CD4-positive, alpha-beta T cell treated with Interleukin-6 at 100 ng/mL for 8 hours (primary cell): ENCODE measurements at places on chromosomes 16 and 17.
A peak's percentile ranks its signal among the peaks of the same experiment; 100 is the strongest.

DNA sequence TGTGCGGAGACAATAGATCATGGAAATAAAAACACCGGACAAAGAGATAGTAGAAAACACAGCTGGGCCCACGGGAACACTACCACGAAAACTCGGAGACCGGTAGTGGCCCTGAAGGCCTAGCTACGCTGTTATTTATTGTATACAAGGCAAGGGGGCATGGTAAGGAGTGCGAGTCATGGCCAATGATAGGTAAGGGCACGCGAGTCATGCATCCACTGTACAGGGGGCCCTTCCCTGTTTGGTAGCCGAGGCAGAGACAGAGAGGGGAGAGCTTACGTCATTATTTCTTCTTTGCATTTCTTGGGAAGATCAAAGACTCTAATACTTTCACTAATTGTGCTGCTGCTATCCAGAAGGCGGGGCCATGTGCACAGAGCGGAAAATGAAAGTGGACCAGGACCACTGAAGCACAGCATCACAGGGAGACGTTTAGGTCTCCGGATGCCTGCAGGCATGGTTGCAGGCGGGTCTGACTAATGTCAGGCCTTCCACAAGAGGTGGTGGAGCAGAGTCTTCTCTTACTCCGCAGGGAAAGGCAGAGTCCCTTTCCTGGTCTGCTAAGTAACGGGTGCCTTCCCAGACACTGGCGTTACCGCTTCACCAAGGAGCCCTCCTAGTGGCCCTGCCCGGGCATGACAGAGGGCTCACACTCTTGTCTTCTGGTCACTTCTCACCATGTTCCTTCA is 74.4 kb upstream of the ARL4D start:
- no peak for DNase-seq

DNA sequence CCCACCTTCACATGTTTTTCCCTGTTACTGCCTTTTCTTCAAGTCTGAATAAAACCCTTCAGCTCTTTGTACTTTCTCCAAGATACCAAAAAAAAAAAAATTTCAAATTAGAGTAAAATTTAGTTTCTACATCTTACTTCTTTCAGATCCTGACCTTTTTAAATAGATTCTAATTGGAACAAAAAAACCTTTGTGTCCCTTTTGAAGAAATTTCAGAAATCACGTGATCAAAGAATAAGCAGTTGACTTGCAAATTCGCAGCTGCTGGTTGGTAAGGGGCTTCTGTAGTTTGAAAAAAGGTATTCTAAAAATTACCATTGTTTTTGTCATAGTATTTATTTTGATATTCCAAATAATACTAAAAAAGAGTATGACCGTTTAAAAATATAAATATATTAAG is 71.7 kb downstream of the CDC27 start:
- DNase-seq: no peak

DNA sequence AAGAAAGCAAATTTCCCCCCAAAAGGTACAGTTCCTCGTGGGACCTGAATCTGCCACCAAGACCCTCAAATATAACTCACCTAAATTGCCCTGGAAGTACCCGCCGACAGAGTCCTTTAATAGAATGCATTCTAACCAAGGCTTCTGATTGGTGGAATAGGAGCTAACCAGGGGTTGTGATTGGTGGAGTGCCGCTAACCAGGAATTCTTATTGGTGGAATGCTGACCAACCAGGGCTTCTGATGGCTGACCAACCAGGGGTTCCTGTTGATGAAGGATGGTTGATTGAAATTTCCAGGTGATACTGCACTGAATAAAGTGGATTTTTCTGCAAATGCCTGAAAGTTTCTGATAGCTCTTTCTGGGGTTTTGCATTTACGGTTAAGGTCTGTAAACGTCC is 6.5 kb downstream of the TFAP4 start:
- DNase-seq: no peak

- DNase-seq: no peak
Measured at GRCh38 chr17:35053204-35053603, 10.3 kb downstream of the RFFL start.

- DNase-seq: no peak
Measured at GRCh38 chr17:41016578-41017215, 7.8 kb upstream of the KRTAP3-1 start.

DNA sequence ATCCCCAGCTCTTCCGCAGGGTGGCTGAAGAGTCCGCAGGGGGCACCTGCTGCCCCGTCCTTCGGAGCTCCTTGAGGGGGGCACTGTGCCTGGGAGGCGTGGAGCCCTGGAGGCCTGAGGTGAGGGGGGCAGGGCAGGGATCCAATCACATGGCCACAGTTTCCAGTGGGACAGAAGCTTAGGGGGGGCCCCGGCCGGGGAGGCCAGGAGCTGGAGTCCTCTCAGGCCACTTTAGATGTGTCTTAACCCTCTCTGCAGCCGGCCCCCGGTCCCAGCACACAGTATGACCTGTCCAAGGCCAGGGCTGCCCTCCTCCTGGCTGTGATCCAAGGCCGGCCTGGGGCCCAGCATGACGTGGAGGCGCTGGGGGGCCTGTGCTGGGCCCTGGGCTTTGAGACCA is 10.8 kb downstream of the ZNF213 start:
- DNase-seq: no peak

GRCh38 chr17:83162035-83162745 is 82.8 kb downstream of the METRNL start:
- DNase-seq: no peak

- no peak for DNase-seq
Measured at GRCh38 chr17:58702045-58702476, 9.7 kb downstream of the RAD51C start.

DNA sequence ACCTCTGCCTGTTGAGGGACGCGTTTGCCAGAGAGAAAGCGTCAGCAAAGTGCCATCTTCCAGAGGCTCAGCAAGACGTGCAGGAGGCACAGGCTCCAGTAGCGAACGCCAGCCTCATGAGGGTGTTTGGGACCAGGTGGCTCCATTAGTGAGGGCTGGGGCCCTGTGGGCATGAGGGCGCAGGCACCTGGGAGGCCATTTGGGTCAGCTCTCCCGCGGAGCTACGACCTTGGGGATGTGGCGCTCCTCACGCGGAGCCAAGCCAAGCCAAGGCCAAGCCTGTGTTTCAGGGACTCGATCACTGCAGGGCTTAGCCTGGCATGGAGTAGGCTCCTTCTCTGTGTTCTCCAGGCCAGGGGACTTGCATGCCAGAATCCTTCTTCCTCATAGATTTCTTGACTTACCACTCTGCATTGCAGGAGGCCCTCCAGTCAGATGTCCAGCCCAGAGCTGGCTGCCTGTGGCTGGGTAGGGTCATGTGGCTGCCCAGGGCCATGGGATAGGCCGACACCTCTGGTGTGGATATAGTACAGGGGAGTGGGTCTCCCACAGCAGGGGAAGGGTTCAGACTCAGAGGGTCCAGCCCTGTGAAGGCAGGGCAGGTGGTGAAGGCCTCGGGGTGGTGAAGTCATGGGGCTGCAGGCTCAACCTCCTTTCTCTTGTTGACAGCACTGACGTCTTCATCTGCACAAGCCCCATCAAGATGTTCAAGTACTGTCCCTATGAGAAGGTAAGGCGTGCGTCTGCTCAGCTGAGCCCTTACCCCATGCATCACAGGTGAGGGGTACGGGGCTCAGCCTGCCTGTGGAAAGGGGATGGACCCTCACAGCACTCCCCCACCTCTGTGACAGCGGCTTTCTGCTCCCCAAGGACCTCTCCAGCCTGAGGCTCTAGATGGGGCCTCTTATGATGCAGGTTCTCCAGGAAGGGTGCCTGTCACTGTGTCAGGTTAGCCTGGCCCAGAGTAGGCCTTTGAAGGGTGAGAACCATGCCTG is 19.6 kb downstream of the NT5M start:
- DNase-seq: no peak

- no peak for DNase-seq
Measured at GRCh38 chr17:40909755-40910154, 24.7 kb upstream of the KRT20 start.

DNA sequence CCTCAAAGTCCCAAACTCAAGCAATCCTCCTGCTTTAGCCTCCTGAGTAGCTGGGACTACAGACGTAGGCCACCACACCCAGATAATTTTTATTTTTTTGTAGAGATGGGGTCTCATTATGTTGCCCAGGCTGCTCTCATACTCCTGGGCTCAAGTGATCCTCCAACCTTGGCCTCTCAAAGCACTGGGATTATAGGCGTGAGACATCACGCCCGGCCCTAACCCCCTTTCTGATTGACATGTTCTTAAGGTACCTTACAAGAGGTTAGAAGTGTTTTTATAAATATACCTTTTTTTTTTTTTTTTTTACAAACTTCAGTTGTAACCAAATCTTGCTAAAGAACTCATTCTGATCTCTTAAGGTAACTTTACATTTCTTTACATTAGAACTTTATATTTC is 64.8 kb downstream of the GNA13 start:
- no peak for DNase-seq

DNA sequence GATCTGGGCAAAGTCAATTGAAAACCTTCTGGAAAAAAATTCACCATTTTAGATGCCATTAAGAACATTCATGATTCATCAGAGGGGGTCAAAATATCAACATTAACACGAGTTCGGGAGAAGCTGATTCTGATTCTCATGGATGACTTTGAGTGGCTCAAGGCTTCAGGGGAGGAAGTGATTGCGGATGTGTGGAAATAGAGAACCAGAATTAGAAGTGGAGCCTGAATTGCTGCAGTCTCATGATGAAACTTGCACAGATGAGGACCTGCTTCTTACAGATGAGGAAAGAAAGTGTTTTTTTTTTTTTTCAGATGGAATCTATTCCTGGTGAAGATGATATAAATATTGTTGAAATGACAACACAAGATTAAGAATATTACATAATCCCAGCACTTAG is 12.9 kb downstream of the ITGAX start:
- no peak for DNase-seq

DNA sequence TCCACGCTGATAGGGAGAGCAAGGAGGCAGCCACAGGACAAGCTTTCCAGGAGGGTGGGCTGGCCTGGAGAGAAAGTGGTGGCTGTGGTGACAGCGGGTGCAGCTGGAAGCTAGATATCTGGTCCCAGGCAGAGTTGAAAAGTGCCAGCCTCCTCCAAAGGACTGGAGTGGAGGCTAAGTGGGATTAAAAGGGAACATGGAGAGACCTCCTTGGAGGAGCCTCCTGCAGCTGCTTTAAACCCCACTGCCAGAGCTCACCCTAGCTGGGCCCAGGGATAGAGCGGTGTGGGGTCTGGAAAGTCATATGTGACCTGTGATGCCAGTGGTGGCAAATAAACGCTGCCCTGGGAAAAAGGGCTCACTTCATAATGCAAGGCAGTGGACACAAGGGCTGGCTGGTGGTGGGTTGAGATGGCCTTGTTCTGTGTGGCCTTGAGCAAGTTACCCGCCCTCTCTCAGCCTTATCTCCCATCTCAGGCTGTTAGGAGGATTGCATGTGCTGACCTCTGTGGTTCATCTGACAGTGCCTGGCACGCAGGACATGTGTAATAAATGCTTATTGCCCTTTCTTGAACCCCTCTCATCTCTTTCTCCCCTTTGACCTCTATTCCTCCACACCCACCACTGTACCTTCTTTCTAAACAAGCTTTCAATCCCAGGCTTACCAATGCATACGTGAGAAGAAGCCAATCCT is 61.0 kb upstream of the LGALS9 start:
- DNase-seq: no peak

GRCh38 chr17:67558740-67559380 is 158.9 kb upstream of the NOL11 start:
- DNase-seq: no peak

GRCh38 chr17:11737313-11737679 is 139.0 kb downstream of the DNAH9 start:
- DNase-seq: no peak

DNA sequence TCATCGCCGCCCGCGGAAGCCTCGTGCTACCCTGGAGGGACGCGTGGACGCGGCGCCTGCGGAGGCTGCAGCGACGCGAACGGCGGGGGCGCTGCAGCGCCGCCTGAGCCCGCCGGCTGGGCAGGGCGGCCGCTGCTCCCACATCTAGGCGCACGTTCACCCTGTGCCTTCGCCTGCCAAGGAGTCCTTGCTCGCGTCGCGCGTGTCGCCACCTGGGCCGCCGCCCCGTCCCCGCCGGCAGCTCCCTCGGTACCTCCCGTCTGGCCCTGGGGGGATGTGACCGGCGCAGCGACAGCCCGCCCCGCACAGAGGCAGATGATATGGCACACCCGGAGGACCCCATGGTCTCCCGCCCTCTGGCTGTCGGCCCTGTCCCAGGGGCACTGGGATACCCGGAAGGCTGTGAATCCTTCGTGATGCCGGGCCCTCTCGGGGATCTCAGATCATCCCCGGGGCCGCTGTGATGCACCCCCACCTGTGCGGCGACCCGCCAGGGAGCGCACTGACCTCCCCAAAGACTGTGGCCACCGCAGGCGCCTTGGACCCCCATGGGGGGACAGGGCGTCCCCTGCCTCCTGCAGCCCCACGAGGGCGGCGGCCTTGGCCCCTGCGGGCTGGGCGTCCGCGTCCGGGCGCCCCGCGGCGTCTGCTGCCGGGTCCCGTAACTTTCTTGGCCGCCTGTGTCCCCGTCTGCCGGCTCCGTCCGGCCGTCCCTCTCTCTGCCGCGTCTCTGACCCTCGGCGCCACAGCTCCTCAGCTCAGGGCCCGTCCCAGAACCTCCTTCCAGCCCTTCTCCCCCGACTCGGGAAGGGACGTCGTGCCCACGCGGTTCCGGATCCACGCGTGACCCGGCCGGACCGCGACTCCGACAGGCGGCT is 689 bp upstream of the TBC1D24 start:
- DNase-seq: peak; percentile 51

DNA sequence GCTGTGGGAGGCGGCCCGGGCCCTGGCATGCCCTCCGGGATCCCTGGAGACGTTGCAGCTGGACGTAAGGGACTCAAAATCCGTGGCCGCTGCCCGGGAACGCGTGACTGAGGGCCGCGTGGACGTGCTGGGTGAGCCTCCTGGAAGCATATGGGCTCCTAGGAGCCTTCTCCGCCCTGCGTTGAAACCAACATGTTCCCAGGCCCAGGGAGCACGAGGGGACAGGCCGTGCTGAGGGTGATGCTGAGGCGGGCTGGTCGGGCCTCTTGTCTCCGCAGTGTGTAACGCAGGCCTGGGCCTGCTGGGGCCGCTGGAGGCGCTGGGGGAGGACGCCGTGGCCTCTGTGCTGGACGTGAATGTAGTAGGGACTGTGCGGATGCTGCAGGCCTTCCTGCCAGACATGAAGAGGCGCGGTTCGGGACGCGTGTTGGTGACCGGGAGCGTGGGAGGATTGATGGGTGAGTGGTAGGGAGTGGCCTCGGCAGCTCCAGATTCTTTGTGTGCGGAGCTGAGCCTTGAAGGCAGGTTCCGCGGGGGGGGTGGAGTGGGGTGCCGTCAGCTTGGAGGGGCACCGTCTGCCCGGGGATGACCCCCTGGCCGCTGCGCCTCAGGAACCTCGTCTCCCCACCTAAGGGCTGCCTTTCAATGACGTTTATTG is 567 bp downstream of the HSD17B1 start:
- DNase-seq: no peak

DNA sequence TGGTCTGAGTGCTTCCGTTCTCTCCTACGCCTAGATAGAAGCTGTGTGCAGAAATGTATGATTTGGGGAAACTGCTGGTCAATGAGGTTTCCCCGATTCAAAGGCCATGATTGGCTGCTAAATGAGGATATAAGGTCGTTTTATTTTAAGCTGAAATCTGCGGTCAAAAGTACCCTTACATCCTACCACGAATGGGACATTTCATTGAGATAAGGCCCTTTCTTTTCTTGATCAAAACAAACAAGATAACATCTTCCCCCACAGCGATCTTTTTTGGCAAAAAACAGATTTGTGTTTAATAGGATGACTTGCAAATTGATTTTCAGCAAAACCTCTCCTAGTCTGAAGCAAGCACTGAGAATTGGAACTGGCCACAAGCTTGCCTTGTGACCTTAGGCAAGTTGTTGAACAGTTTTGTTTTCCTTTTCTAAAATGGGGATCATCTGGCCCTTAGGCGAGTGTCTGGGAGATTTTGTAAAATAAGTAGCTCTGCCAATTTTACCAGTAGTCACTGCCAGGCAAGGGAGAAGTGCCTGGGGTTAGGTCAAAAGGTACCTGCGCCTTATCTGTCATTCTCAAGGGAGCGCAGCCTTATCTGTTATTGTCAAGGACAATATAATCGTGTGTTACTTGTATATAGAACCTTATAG is 635 bp downstream of the SCPEP1 start:
- no peak for DNase-seq
